Activated T-cell treated with anti-CD3 and anti-CD28 coated beads, Interleukin-2, amount 50 U/mL, for 72 hours (primary cell): ENCODE measurements at places on chromosomes 12 and 14.
A peak's percentile ranks its signal among the peaks of the same experiment; 100 is the strongest.

DNA sequence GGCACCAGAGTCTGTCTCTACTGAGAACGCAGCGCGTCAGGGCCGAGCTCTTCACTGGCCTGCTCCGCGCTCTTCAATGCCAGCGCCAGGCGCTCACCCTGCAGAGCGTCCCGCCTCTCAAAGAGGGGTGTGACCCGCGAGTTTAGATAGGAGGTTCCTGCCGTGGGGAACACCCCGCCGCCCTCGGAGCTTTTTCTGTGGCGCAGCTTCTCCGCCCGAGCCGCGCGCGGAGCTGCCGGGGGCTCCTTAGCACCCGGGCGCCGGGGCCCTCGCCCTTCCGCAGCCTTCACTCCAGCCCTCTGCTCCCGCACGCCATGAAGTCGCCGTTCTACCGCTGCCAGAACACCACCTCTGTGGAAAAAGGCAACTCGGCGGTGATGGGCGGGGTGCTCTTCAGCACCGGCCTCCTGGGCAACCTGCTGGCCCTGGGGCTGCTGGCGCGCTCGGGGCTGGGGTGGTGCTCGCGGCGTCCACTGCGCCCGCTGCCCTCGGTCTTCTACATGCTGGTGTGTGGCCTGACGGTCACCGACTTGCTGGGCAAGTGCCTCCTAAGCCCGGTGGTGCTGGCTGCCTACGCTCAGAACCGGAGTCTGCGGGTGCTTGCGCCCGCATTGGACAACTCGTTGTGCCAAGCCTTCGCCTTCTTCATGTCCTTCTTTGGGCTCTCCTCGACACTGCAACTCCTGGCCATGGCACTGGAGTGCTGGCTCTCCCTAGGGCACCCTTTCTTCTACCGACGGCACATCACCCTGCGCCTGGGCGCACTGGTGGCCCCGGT is at the start of gene PTGDR:
Gene PTGDR, plus strand, starts transcription at position 198 of the 778 bp plus-strand sequence. Its CDS starts 117 bp downstream, at position 315.
- peak; percentile 20 for DNase-seq

- no peak for DNase-seq
These were observed 29.2 kb downstream of the ATF7 start for GRCh38 chr12:53596920-53597363.

- no peak for DNase-seq
These were observed 287.0 kb downstream of the KCNC2 start for GRCh38 chr12:74922642-74923041.

DNA sequence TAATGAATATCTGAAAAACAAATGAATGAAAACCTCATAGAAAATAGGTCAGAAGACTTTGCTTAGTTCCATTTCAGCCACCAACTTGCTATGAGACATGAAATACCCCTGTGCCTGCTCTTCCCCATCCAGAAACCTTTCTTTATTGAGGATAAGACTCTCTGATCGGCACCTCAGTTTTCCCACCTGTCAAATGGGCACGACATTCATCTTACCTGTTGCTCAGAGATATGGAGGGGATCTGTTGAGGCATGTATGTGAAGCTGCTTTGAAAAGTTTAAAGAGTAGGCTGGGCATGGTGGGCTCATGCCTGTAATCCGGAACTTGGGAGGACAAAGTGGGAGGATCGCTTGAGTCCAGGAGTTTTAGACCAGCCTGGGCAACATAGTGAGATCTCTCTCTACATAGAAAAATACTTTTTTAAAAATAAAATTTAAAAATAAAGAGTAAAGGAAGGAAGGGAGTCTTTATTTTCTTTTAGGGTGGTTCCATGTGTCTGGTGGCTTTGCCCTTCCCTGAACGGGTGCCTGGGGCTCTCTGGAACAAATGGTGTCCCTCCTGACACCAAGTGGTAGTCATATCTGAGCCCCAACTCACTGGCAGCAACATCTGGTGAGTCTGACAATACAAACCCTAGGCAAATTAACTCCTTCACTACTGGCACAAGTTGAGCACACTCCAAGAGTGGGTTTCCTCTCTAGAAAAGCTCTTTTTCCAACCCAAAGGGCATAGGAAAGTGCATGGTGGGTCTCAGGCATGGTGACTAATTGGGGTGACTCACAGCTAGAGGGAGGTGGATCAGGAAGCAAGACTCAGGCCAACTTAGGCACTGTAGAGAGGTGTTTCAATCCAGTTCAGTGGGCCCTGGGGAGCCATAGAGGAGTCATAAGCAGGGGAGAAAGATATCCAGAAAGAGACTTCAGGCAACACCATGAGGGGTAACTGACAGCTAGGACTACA is 42.1 kb downstream of the MAP1LC3B2 start:
- no peak for DNase-seq

DNA sequence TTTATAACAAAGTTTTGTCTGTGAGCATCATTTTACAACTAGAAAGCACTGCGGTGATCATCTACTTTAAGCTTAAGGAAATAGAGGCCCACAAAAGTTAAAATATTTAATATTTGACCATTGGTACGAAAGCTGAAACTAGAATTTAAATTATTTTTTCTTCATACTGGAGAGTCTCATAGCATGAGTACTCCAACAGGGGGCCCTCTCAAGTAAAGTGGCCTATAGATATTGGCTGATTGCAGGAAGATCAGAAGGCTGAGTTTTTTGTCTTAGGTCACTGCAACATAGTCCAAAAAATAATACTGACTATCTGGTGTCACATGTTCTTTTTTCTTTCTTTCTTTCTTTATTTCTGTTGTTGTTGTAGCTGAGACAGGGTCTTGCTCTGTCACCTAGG is 75.3 kb upstream of the ZDHHC17 start:
- peak; percentile 5 for DNase-seq

DNA sequence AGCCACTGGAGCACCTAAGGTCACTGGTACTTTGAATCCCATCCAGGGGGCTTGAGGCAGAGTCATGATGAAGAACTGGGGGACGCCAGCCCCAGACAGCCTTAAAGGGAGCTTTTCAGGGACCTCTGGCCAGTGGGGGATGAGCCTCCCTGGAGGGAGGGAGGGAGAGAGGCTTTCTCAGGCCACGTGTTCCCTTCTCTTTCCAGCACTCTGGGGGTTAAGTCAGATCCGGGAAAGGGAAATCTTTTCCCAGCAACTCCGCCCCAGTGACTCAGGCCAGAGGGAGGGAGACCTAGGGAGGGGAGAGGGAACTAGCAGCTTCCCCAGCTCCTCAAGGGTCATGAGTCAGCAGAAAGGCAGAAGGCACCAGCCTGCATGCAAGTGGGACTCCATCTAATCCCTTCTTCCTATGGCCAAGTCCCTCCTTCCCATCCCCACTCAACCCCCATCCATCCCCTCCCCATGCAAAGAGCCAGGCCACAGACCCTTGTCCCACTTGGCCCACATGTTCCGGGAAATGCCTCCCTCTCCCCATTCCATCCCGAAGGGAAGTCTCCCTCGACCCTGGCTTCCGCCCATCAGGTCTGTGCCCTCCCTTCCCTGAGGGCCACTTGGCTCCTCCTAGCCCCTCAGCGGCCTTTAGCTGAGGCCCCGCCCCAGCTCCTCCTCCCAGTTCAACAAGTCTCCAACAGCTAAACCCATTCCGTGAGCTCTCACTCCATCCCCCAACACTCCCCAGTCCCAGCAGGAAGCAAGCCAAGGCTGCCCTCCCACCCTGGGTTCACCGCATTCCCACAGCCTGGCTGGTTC is 5.6 kb downstream of the TNFRSF1A start:
- peak; percentile 62 for DNase-seq
